ENCODE measurements at places on chromosomes 5 and 9.

DNA sequence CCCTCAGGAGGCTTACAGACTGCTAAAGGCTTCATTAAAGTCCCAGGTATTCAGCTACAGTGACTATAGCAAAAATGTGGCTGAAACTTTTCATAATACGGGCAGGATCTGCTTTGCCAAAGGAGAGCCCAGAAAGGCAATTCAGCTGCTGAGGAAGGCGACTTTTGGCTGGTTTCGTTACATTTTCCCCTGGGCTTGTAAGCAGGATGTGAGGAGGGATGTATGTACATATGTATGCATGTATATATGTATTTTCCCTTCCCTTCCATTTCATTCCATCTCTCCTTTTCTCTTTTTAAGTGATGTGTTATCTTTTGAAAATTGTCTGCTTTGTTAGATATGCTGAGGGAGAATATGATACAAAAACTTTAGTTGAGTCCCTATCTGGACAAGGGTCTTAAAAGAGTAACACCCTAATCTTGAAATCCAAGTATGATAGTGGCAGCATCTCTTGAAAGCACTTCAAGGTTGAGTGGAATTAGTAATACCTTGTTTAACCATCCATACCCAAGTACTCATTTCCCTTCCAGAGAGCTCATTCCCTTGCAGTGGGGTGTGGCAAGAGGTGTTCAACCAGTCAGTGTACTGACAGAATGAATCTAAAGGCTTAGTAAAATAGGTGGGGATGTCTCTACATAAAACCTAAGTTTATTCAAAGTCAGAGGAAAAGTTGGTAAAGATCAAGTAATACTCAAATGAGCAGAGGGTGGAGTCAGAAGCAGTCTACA is 28.7 kb downstream of the RAD1 start:
- no peak for DNase-seq

- DNase-seq: no peak
Observed at GRCh38 chr5:6246820-6247437, 131.4 kb downstream of the MED10 start.

GRCh38 chr5:108749128-108749861 is 1.6 kb downstream of the FER start:
- peak; percentile 19 for DNase-seq

DNA sequence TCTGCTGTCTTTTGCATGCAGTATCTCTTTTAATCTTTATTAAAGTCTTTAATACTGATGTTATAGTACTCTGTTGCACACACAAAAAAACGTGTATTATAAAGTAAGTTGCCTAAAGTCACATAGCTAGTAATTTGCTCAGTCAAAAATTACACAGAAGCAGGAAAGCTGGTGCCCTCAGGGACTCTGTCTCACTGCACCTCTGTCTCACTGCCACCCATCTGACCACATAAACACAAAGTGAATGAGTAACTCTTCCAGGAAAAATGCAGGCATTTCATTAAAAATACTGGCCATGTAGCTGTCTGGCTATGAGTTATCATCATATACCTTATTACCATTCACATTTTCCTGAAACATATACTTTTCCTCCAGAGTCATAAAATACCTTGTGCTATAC is 591.7 kb downstream of the CSNK1G3 start:
- DNase-seq: no peak

GRCh38 chr5:73514418-73514817 is 16.2 kb downstream of the BTF3 start:
- DNase-seq: no peak

DNA sequence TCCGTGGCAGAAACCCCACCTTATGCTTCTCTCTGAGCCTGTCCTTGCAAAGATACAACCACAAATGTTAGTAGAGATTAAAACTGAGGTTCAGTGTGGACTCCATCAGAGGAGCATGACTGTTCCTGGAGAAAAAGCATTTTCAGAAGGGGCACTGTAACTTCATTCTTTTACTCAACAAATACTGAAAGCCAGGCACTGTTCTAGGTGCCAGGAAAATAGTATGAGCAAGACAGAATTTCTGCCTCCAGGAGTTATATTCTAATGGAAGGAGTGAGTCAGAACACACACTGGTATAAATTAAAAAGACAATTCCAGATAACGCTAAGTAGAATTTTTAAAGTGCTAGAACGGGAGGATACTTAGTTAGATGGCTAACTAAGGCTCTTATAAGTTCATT is 251.4 kb upstream of the GAS1 start:
- DNase-seq: peak; percentile 54

DNA sequence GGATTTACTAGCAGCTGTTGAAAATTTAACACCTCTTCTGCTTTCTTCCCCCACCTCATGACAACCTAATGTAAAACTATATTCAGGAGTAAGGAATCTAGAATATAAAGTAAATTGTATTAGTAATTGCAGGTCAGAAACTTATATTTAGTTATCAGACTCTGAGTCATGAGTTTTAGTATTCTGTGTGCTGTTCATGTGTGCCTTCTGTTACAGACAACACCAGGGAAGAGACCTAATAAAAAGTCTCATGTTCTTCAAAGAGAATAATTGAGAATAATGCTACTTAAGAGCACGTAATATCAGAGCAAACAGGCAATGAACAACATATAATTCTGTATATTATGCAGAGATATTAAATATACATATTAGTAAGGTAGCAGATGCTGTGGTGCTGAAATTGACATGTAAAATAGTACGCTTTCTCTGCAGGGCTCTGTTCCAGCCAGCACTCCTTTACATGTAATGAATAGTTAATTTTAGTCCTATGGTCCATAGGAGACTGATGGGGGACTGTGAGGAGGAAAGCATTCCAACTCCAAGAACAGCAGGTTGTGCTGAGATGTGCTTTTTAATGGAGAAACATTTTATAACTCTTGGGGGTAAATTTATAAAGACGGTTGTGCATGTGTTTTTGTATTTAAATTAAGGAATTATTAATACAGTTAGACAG is 106.4 kb downstream of the ZSWIM6 start:
- DNase-seq: no peak

GRCh38 chr5:153783362-153783658 is 255.4 kb downstream of the FAM114A2 start:
- DNase-seq: no peak

GRCh38 chr5:81408496-81408895 is 14.6 kb upstream of the ACOT12 start:
- DNase-seq: no peak

DNA sequence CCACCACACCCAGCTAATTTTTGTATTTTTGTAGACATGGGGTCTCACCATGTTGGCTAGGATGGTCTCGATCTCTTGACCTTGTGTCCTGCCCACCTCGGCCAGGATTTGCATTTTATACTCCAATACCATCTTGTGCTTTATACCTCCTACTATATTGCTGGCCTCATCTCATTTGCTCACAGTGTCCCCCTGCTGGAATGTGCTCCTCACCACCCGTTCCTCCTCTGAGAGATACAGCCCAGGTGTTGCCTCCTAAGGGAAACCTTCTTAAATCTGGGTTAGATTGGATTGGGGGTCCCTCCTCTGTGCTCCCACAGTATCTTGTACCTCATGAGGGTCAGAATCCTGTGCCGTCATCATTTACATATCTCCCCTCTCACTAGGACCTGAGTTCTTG is 131.7 kb downstream of the PAPPA start:
- DNase-seq: no peak

DNA sequence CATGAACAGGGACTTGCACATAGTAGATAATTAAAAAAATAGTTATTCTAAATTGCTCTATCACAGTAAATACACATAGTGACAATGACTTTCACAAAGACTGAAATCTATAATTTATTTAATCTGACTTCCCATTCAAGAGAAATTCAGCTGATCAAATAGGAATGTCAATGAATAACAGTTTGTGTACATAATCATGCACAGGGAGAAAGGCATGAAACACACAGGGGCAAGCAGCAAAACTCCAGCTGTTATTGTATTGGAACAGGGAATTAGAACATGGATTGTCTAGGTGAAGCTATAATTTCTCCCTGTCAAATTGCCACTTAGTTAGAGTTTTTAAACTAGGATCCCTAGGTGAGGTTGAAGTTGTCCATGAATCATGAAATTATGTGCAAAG is 99.9 kb downstream of the HCN1 start:
- DNase-seq: no peak

- DNase-seq: no peak
Observed at GRCh38 chr5:32109236-32109635, 64.9 kb downstream of the GOLPH3 start.

- DNase-seq: no peak
Observed at GRCh38 chr5:14272548-14273205, 129.5 kb downstream of the TRIO start.

DNA sequence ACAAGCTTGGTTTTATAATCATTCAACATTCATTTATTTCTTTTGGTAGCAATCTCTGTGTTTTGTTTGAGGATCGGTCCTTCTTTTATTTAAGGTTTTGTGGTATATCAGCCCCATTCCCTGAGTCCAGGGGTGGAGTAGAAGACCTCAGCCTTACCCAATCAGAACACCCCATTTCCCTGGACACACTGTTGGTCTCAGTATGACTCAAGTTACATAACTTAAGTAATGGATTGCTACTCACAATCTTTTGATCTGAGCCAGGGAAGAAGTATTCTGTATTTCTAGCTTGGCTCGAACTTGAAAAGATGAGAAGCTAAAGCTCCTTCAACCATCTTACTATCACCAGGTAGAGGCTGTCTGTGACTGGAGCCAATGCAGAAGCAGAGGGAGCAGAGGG is 175.2 kb upstream of the HAPLN1 start:
- DNase-seq: peak; percentile 79

All from iris pigment epithelial cell (primary cell).